D721Med (cell line): ENCODE measurements at places on chromosomes 7 and 10.

- DNase-seq: no peak
These were observed 2.7 kb downstream of the REPIN1 start for GRCh38 chr7:150371131-150371995.

DNA sequence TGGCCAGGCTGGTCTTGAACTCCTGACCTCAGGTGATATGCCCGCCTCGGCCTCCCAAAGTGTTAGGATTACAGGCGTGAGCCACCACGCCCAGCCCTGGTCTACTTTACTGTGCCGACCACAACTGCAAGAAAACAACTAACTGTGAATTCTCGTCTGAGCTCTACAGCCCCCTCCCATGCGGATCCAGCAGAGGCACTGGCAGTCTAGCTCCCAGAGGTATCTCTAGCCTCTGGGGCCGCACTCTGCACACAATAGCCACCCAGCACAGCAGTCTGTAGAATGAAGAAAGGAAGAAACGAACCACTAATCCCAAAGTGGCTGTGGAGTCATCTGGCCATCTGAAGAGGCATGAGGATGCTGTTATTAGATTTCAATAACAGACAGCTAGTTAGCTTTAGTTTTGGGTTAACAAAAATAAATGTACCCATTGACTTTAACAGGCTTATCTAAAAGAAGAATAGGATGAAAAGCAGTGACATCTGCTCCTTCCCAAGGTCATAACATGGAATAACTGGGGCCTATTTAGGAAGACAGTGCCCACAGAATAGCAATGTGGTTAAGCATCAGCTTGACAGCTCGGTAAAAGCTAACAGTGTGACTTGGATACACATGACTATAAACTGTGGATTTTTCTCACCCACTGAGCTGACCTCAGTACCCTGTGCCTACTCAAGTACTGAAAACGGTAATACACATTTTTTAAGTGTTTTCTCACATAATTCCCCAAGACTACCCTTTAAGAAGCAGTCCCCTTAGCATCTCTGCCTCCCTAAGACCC lies 131.9 kb downstream of the TNS3 start:
- no peak for DNase-seq

DNA sequence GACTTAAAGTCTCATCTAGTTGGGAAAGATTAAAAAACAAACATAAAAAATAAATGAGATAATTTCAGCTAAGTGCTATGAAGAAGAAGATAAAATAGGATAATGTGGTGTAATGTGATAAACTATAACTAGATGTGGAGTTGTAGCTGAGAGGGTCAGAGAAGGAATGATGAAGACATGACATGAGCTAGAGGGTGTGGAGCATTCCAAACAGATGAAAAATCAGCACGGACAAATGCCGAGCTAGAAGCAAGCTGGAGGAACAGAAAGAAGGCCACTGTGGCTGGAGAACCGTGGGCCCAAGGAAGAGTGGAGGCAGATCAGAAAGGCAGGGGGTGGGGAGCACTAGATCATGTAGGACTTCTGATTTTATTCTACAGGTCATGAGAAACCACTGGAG lies 70.6 kb downstream of the CDK6 start:
- DNase-seq: no peak

DNA sequence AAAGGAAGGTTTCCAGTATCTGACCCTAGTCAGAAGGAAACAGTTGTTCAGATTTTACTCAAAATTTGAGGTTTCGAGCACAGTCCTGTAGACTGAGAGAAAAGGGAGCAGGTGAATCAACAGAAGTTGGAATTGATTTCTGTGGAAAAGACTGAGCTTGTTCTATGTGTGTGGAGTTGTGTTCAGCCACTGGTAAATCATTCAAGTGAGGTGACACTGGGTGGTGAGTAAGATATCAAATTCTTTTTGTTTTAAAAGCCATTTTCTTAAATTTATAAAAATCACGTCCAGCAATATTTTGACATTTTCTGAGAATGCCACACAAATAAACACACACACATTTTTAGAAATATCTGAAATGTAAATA lies 165.1 kb downstream of the HGF start:
- no peak for DNase-seq

GRCh38 chr7:75968561-75969001 lies 25.8 kb downstream of the TMEM120A start:
- DNase-seq: no peak

- DNase-seq: no peak
These were observed 28.0 kb downstream of the PRPF18 start for GRCh38 chr10:13614530-13615332.

DNA sequence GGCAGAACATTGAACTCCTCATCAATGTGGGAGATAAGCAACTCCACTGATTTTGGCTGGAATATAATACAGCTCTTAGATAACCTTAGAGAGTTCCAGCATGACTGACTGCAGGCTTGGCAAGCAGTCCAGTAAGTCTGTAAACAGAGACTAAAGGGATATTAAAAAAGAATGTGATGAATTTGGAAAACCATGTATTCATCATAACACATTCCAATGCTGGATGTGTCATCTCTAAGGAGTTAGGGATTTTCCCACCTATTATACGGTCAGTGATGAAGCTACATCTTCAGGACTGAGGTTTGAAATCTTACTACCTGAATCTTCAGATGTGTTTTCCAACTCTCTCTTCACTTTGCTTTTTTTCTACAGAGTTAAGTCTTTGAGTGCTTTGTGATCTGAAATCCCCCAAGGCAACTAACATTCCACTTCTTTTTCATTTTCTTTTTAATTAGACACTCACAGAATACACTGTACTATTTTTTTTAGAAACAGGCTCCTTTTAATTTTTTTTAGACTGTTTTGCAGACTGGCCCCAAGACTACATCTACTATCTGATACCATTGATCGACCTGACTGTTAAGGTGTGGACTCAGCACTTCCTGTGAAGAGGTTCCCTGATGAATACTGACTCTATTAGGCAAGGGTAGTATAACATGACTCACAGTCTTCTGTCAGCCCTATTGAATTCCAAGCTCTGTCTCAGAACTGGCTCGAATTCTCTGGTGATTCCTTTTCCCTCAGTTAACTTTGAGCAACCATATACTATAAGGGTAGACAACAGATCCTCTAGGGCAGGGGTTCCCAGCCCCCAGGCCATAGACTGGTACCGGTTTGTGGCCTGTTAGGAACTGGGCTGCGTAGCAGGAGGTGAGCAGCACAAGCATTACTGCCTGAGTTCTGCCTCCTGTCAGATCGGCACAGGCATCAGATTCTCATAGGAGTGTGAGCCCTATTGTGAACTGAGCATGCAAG lies 678.2 kb downstream of the GRM8 start:
- DNase-seq: no peak

- DNase-seq: no peak
These were observed 15.7 kb upstream of the ERLIN1 start for GRCh38 chr10:100201549-100201948.

DNA sequence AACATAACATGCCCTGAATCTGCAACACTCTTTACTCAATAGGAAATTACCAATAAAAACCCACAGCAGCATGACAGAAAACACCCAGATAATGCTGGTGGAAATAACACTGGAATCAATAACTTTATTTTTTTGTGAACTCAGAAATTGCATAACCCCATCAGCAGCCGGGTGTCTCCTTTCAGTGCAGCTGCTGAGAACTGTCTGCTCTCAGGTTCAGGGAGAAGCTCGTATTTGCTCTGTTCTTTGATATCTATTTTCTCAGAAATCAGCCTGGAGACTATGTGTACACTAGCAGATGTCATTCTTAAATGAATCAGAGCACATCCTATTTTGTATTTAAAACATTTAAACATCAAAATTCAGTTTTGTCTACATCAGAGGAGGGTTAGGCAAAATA lies 506.0 kb downstream of the POM121L12 start:
- no peak for DNase-seq

GRCh38 chr10:77400033-77400432 lies 237.6 kb downstream of the KCNMA1 start:
- no peak for DNase-seq
